ENCODE measurements at places on chromosomes 6 and 20.

DNA sequence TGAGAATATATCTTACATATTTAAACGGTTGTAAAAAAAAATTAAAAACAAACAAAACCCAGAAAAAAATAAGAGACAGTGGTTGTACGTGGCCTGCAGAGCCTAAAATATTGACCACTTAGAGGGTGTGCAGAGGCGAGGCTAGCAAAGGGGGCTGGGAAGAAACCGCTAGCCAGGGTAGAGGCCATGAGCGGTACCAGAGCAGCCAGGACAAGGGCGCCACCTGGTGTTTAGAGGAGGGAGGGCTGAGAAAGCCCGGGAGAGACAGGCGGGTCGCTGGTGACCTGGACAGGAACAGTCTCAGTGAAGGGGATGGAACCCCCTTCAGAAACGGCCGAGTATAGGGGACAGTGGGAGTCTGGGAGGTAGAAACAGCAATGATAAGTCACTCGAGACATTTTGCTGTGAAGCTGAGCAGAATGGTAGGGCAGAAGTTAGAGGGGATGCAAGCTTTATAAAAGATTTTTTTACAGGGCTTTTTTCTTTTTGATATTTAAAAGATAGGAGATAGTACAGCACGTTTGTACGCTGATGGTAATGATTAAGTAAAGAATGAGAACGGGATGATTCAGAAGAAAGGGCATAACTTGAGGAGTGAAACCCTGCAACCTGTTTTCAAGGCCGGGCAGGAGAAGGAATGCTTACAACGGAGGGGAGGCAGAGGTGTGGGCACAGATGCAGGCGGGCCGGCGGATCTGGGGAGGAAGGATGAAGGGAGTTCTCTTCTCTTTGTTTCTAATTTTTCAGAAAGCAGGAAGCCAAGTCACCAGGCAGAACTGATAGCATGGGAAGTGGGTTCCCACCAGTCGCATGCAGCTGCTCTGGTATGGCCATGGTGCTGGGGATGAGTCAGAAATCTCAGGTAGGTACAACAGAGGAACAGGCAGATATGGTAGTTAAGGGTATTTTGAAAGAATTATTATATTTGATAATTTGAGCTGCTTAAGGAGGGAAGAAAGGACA, 76.2 kb downstream of the FAM229B start:
- DNase-seq, result peak; percentile 72

DNA sequence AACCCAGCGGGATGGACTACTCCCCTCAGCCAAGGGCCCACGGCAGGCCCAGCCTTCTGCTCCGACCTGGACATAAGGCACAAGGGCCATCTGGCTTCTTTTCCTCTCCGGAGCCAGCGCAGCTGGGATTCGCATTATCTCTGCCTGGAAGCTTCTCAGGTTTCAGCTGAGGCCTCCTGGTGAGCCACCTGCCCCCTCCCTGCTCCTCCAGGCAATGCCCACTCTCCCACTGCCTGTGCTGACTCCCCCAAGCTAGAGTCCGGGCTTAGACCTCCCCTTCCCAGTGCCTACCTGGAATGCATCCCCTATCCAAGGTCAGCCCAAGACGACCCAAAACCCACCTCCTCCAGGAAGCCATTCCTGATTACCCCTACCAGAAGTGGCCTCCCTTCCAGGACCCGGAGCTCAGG, 60.7 kb downstream of the EZR start:
- no peak for DNase-seq

DNA sequence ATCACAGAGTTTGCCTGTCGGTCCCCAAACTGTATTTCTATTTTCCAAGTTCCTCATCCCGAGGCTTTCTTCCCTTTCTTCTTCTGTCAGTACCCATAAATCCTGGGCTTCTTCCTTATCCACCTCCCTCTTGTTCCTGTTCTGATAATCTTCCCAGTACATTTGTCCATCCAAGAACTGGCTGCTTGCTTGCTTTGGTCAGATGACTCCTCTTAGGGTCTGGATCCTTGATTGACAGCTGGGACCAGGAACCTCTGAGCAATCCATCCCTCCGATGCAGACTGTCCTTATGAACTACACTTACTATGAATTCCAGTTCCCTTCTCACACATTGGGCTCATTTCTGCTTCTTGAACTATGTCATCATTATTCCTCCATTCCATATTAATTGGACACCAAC, 275.3 kb upstream of the CITED2 start:
- no peak for DNase-seq

DNA sequence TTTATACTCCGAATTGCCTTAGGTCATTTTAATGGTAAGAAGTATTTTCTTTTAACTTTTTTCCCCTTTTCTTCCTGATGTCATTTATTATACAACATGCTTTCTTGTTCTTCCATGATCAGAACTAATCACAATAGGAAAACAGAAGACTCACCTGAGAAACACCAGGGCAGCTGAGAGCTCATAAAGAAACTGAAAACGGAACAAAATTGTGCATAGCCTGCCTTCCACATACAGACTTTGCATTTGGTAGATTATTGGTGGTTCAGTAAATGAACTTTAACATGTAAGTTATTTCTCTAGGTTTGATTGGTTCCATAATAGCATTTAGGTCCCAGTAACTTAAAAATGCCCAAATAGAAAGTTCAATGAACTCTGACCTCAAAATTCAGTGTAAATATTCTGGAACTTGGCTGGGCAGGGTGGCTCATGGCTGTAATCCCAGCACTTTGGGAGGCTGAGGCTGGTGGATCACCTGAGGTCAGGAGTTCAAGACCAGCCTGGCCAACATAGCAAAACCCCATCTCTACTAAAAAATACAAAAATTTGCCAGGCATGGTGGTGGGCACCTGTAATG, 161.1 kb upstream of the DTNBP1 start:
- DNase-seq, result peak; percentile 50

- DNase-seq, result no peak
Measured at GRCh38 chr20:33826270-33826897, 15.2 kb downstream of the CHMP4B start.

DNA sequence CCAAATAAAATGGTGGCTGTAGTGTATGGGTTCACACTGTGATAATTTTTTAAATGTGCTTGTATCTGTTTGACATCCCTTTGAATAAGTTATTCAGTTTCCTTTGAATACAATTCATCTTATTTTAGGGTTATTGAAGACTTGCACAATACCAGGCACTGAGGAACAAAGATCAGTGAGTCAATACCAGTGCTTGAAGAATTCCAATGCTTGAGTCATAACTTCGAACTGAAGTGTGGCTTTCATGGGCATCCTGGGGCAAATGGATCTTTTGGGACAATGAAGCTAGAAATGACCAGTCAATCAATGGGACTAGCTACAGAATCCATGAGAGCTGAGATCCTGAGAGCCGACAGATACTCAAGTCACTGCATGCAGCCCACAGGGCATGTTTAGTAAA, 349.9 kb upstream of the FLRT3 start:
- DNase-seq, result no peak

DNA sequence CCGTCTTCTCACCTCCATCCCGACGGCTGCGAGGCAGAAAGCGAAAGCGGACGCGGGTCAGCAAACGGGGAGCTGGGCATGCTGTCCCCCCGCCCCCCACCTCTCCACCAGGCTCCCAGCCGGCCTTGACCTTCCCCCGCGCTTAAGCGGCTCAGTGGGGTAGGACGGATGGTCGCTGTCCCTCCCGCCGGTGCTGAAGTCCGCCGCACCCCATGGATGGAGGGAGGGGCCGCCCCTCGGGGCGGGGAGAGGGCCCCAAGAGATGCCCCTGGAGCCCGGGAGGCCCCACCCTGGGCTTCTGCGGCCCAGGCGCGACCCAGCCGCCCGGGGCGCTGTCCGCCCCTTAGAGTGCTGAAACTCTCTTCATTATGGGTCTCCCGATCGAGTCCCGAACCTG, at the start of gene KCNB1:
Gene KCNB1 (minus strand): TSS at position 48 of the 397 bp plus-strand sequence. CDS start 188 bp downstream, outside the sequence.
- peak; percentile 66 for DNase-seq

DNA sequence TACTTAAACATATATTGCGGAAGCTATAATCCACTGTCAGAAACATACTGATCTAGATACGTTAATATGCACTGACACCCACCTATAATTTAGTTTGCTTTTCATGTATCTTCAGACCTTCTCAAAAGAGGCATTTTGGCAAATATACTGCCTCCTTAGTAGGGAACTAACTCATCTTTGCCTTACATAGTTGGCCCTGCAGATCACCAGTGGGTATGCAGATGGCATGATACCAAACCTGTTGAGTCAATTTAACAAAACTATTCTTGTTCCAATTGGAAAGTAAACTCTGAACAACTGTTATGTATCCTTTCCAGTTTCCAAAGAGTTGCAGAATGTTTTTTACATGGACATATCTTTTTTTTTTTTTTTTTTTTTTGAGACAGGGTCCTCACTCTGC, 35.6 kb upstream of the TBC1D20 start:
- DNase-seq, result no peak

- no peak for DNase-seq
Measured at GRCh38 chr20:47740862-47741184, 44.5 kb downstream of the SULF2 start.

- DNase-seq, result no peak
Measured at GRCh38 chr6:170148709-170149470, 142.0 kb downstream of the DLL1 start.

- DNase-seq, result no peak
Measured at GRCh38 chr6:162862462-162862861, 134.7 kb downstream of the PACRG start.

DNA sequence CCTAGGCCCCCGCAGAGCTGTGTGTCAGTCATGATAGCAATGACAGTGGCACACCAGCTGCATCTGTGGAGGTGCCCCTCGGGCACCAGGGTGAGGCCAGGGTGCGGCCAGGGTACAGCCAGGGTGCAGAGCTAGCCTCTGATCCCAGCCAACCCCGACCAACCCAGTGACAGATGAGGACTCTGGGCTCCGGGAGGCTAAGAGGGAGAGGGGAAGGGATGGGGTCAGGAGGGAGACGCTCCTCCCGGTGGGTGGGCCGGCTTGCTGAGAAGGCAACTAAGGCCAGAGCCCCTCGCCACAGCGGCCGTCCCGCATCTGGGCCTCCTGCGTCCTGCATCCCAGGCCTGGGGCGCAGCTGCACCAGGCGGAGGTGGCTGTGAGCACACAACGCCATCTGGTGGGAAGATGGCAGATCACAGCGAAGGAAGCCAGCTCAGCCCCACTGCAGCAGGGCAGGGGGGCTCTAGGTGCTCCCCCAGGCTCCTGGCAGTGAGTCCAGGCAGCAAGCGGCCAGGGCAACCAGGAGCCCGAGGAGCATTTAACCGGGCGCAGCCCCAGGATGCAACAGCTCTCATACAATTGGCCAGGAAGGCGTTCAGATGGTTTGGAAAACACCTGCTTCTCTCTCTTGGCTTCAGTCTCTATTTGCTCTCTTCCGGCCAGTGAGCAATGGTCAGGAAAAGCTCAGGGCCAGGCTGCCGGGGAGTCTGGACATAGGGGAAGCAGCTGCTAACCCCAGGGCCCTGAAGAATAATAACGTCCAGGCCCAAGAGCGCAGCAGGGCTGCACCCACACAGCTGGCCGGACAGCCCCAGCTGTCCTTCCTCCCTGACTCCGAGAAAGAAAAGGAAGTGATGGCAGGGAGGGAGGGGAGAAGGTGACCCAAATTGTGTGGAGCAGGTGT, 169.4 kb downstream of the TAF4 start:
- DNase-seq, result peak; percentile 85

DNA sequence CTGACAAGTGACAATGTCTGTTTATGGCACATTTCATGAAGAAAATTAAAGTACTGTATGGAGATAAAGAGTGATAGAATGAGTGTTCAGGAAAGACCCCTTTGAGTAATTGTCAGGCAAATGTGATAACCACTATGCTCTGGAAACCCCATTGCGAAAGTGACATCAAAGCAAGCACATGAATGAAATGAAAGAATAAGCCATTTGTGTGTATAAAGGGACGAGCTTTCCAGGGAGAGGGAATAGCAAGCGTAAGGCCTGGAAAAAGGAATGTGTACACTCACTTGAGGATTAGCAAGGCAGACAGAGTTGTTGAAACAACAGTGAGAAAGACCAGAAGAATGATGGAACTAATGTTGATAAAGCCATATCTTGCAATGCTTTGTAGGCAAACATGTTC, 490.0 kb downstream of the GRIK2 start:
- DNase-seq, result no peak
